ENCODE measurements at places on chromosomes 3 and 15. TPM values are rescaled to one million over a fixed set of nuclear protein-coding genes. Genes with fewer than 3 reads are reported as not detected.

The LNP1 gene
- total RNA-seq = 1.7 TPM

The CAMKV gene
- not detected for total RNA-seq

The TMCO5A gene
- total RNA-seq = 0.10 TPM

The PLCL2 gene
- 73.6 TPM for total RNA-seq

The SLC28A2 gene
- not detected for total RNA-seq
